Hair follicle dermal papilla cell (primary cell): ENCODE measurements at places on chromosomes 3 and 15. TPM values are rescaled to one million over a fixed set of nuclear protein-coding genes. Genes with fewer than 3 reads are reported as not detected.

MIX23 gene
- total RNA-seq, result 10.9 and 22.8 TPM in 2 replicates

GOLGA6A gene
- total RNA-seq, result not detected in 2 replicates

NAALADL2 gene
- 19.9 and 30.5 TPM in 2 replicates for total RNA-seq

IL17RB gene
- 0.12 and 0.49 TPM in 2 replicates for total RNA-seq

TMEM266 gene
- total RNA-seq, result 0.12 and 0.16 TPM in 2 replicates

CNTN3 gene
- total RNA-seq, result 4.9 and 5.0 TPM in 2 replicates

PLSCR2 gene
- not detected in 2 replicates for total RNA-seq

RYR3 gene
- total RNA-seq, result under 0.01 TPM in 2 replicates

NR2E3 gene
- total RNA-seq, result 0.16 TPM in 1 of 2 replicates, not detected in the other
